ENCODE measurements at places on chromosomes 1 and 21.

GRCh38 chr1:7824701-7825100 lies 28.2 kb downstream of the UTS2 start:
- no peak for DNase-seq

DNA sequence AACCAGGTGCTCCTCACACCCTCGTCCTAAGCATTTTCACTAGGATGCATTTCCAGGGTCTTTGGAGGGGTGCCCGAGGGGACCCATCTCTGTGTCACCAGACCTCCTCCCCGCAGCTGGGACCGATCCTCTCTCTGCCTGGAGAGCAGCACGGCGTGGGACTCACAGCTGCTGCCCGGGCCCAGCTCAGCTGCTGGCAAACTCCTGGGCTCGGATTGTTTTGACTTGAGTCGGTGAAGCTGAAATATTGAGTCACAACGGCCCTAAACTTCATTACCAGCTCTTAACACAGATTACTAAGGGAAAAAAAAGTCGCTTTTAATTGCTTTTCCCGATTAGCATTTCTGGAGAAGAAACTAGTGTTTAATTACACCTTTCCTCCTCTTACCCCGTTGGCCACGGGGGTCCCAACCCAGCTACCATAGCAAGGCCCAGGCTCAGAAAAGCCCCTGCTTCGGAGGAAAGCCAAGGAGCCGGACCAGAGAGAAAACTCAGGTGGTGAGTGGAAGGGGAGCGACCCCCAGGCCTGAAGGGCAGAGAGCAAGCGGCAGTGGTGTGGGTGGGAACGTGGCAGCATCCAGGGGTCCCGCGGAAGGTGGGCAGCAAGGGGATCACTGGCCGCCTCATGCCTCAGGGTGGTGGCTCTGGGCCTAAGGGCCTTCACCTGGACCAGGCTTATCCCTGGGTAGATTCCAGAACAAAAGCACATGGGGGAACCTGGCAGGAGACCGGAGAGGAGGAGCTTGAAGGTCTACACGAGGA lies 41.7 kb downstream of the CASZ1 start:
- no peak for DNase-seq

DNA sequence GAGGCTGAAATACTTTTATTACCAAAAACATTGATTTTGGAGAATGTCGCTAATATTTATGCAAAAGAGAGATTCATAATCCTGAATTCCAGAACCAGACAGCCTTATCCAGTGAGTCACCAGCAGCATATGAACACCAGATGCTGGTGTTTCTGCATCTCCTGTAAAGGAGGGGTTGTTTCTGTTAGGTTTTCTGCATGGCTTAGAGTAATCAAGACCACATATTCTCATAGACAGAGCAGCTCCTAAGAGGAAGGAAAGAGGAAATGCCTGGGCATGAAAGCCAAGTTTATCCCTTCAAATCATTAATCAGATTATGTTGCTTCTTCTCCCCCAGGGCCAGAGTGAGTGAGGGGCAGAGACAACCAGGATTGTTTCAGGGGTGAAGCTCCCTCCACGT lies 86.2 kb downstream of the NGF start:
- DNase-seq: no peak

DNA sequence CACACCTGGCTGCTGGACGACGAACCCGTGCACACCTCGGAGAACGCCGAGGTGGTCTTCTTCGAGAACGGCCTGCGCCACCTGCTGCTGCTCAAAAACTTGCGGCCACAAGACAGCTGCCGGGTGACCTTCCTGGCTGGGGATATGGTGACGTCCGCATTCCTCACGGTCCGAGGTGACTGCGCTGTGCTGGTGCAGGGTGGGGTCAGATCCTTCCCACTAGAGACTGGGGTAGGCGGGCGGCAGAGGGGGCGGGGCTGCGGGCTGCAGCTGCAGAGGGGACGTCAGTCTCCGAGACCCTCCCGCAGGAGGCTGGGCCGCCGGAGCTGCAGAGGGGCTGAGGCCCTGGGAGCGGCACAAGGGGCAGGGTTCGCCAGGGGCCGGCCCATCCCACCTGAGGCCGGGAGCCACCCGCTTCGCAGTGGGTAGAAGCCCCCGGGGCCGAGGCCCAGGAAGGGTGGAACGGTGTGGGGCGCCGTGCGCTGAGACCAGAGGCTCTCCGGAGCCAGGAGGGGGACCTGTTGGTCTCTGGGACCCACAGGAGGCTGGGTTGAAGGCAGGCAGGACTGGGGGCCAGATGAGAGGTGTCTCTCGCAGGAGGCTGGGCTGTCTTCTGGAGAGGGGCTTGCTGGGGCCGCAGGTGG lies 90.6 kb downstream of the TRIM11 start:
- no peak for DNase-seq

GRCh38 chr1:53771648-53772047 lies 32.7 kb upstream of the GLIS1 start:
- no peak for DNase-seq

- no peak for DNase-seq
These were observed 342.8 kb downstream of the RPS6KC1 start for GRCh38 chr1:213393860-213394259.

GRCh38 chr1:221829327-221830015 lies 87.6 kb upstream of the DUSP10 start:
- DNase-seq: no peak

GRCh38 chr1:184283999-184284398 lies 102.8 kb upstream of the C1orf21 start:
- DNase-seq: no peak

DNA sequence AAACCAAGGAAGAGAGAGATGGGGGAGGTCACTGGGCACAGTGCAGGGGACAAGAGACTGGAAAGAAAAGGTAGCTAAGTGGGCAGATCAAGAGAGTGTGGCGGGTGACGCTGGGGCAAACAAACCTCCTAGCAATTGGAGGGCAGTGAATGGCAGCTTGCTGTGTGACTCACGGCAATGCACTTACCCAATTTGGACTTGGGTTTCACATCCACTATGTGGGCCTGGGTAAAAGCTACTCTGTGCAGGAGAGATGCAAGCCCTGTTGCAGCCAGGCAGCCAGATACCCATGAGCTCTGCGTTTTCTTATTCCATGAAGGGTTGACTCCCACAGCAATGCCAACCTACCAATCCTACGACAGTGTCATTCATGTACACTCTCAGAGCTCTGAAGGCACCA lies 9.5 kb downstream of the PLXNA2 start:
- no peak for DNase-seq

DNA sequence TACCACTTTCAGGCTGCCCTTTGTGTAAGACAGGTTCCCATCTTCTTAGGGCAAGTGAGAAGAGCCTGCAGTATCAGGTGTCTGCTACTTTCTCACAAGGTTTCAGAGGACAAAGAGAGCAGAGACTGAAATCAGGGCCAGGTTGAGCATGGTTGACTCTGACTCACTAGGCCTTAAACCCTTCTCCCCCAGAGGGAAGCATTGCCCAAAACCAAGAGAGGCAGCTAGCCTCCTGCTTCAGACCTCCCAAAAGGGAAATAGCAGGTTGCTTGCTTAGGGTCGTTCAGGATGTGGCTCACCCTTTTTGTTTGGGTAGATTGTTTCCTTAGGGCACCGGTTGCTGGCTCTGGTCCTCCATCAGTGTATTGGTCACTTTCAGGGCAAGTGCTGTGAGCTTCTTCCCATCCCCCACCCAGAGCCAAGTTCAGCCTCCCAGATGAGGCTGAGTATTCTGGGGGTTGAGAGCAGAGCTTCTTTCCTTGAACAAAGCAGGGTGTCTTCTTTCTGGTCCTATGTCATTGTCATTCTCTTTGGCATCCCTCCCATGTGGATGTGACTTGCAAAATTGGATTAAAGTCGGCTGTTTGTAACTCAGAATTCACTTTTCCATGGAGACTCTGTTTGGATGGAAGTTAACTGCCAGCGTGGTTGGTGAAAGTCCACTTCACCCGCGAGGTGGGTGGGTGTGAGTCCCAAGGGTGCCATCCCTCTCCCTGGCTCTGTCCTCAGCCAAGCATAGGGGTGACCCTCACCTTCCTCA lies 55.5 kb upstream of the GALNT2 start:
- no peak for DNase-seq

- no peak for DNase-seq
These were observed 400.7 kb downstream of the SMYD3 start for GRCh38 chr1:246106342-246106763.

DNA sequence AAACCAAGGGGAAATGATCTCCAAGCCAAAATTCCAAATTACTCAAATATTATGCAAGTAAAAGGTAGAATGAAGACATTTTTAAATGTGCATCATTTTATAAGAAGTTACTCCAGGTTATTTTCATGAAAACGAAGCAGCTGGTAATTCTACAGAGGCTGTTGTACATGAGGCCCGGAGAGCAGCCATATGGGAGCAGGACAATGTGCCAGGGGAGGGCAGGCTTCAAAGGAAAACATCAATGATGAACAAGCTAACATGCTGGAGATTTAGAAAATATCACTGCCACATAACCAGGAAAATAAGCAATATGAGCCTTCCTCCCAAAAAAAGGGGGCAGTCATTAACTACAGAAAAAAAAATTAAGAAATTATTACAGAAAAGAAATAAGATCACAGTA lies 109.1 kb downstream of the TIAM1 start:
- no peak for DNase-seq

GRCh38 chr1:248841702-248842395 lies 3.8 kb downstream of the ZNF672 start:
- DNase-seq: no peak

- DNase-seq: no peak
These were observed 5.6 kb upstream of the ERO1B start for GRCh38 chr1:236287356-236287755.

DNA sequence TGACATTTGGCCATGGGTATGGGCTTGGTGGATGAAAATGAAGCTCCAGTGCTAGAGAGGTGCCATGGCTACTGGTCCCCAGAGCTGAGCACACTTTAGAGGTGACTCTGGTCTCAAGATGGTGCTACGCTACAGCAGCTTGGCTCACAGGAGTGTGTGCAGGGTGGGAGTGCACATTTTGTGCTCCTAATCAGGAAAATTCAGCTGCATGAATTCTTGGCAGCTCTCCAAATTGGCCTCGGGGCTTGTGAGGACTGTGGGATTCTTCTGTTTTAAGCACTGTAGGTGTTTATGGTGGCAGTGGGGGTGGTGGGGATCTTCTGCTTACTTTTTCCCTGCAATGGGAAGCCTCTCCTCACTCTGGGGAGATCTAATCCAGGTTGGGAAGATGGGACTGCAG lies 17.3 kb upstream of the TIPRL start:
- DNase-seq: no peak

GRCh38 chr1:24325587-24326449 lies 6.7 kb downstream of the GRHL3 start:
- DNase-seq: no peak
